ENCODE measurements at places on chromosomes 4 and X.

DNA sequence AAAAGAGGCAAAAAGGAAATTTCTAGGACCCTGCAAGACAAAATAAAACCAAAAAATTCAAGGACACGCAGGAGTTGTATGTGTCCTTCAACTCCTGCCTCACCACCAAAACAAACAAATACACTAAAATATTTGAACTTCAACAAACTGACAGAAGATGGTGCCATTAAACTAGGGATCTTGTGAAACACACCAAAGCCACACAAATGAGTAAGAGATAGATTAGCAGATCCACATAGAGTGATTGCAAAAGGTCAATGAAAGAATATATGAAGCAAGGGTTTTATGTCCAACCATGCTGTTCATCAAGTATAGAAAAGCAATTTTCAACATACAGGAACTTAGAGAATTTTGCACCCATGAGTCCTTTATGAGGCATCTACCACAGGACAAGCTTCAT lies 40.1 kb upstream of the SCML1 start:
- DNase-seq = no peak

DNA sequence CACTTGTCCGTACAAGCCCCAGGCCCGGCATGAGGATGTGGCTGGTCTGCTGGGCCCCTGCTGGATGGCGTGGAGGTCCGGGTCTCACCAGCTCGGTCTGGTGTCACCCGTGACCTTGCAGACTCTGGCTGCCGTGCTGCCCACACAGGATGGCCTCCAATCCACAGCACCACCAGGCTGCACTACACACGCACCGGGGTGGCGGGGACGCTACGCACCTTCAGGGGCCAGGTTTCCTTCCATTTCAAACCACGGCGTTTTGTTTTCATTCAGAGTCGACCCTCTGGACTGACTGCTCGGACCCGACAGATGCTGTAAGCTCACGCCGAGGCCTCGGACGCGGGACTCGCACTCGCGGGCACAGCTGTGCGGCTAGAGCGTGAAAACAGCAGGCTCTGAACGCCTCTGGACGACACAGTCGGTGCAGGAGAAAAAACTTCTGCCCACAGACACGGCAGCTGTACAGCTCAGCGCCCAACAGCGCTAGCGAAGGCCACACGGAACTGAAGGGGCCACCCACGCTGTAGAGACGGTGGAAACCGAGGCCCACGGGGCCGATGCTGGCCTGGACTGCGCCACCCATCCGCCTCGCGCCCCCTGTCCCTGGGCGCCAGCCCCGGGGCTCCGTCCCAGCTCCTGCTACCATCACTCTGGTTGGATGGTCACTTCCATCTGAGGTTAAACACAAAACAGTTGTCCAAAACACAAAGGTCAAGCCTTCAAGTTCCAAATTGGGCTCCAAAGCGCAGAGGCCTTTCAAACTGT lies 40.0 kb downstream of the FAM53A start:
- DNase-seq = no peak

GRCh38 chrX:17411205-17411604 lies 36.2 kb downstream of the NHS start:
- DNase-seq = no peak

DNA sequence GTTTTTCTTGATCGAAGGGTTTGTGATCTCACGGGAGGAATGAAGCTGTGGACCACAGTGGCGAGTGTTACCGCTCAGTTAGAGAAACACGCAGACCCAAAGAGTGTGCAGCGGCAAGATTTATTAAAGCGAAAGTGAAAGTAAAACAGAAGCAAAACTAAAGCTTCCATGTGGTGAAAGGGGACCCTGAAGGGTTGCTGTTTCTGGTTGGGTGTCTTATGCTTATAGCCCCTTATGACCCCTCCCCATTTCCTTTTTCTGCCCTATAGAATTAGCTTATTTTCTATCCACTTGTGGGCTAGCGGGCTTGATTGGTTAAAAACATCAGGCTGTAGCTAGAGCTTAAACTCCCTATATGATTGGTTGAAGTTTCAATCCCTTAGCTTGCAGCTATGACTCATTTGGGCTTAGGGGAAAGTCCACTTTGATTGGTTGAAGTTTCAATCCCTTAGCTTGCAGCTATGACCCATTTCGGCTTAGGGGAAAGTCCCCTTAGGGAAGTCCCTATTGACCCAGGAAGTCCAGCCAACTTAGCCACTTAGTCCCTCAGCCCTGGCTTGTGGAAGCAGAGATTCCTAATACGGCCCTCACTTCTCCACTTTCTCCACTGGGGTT lies 171.2 kb upstream of the NWD2 start:
- no peak for DNase-seq

DNA sequence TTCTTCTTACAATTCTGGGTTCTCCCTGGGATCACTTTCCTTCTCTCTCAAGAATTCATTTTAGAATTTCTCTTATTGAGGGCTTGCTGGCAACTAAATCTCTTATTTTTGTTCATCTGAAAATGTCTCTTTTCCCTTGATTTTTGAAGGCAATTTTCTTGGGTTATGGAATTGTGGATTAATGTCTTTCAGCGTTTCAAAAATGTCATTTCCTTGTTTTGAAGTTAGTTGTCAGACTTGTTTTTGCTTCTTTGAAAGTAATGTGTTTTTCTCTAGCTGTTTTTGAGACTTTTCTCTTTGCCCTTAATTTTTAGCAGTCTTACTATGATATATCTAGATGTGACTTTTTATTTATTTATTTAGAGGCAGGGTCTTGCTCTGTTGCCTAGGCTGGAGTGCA lies 205.7 kb downstream of the CHIC2 start:
- DNase-seq = no peak

- DNase-seq = no peak
Measured at GRCh38 chrX:19174401-19175025, 52.2 kb upstream of the ADGRG2 start.

- peak; percentile 57 for DNase-seq
Measured at GRCh38 chr4:8316251-8316771, 46.8 kb downstream of the HTRA3 start.

DNA sequence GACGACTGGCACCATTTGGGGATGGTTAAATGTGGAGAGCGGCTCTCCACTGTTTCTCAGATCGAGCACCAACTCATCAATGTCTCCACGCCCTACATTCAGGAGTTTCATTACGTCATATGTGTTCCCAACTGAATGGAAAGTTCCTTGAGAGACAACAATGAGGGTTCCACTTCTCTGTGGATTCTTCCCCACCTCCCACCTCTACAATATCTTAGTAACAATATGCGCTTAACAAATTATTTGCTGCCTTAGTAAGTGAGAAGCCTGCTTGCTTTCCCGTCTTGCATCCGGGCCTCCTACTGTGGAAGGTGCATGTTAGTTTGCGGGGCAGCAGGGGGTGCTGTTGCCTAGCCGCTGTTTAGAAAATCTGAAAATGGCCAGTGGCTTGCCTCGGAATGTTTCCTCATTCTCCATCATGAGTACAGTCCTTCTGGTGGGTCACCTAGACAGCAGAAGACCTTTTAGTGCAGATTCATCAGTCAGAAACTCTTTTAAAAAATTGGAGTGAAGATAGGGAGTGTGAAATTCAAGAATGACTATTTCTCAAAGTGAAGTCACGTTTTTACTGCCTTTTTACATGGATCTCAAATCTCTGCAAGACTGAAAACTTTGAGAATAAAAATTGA lies 55.7 kb downstream of the PHOX2B start:
- peak; percentile 65 for DNase-seq

- no peak for DNase-seq
Measured at GRCh38 chrX:128929271-128930057, 593.8 kb downstream of the SMARCA1 start.

GRCh38 chrX:72465889-72466288 lies 106.8 kb downstream of the HDAC8 start:
- DNase-seq = no peak

DNA sequence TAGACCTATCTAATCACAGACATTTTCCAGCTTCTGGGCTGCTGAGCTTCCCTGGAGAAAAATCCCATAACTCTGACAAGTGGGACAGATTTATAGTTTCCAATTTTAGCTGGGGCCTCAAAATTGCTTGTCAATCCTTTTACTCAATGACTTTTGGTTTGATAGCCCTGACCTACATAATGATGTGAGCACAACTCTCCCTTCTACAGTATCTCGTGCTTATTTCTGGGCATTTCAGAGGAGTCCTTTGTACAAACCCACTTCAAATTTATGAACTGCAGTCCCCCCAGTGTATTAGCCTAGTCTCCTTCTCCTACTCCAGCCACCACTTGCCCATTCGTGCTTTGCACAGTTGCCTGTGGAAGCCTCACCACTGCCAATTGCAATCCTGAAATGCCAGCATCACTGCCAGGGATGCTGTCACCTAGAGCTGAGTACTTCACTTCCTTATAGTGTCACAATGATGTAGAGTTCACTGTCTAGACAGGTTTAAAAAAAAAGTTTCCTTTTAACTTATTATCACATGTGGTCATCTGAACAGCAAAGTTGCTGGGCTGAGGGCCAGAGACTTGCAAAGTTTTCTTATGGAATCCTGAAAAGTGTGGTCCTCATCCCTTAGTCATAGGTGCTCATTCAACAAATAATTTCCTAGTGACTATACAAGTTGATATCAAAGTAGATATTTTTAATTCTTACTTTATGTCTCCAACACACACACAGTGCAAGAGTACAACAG lies 21.2 kb downstream of the TRAM1L1 start:
- no peak for DNase-seq

GRCh38 chr4:151114338-151114737 lies 14.9 kb downstream of the RPS3A start:
- no peak for DNase-seq

DNA sequence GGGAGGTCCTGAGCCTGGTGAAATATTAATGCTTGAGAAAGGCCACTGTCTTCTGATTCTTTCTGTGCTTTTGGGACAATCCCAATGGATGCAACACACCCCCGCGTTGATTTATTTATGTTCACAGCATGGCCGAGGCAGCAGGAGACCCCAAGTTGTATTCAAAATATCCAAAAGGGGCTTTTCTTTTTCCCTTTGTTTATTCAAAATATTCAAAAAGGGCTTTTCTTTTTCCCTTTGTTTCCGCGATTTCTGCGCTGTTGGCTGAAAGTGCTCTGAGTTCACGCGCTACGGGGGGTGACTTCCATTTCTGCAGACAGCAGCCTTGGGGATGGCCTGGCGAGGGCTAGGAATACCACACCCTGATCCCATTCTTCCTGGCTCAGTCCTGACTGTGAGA lies 59.5 kb upstream of the PPP2R3B start:
- no peak for DNase-seq

GRCh38 chr4:71231129-71232055 lies 107.4 kb upstream of the SLC4A4 start:
- DNase-seq = peak; percentile 92

GRCh38 chr4:61128682-61129081 lies 71.4 kb upstream of the ADGRL3 start:
- DNase-seq = no peak

DNA sequence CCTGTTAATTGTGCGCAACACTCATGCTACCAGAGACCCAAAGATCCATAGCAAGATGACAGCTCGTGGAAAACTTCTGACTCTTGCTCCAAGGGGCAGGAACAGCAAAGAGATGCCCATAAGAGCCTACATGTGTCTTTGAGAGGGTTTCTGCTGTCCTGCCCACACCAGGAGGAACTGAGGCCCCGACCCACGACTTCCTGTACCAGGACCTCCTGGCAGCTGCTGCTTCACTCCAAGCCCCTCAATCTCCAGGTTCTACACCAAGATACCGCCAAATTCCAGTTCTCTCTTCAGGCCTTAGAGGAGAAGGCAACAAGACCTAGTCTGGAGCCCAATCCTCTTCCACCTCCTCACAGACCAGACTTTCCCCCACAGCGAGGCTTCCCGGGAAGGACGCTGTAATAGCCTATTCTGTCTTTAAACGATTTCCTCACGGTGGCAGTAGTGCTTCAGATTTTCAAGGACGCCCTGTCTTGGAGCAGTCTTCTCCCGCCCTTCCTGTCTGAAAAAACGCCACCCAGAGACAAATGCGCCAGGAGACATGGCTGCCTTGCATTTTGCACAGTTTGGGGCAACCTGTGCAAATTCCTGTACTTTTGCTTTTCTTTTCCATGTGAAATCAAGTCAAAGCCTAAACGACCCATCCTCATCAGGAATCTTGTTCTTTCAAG lies 230.2 kb upstream of the STK26 start:
- DNase-seq = no peak

GRCh38 chr4:31125496-31125895 lies 405.3 kb downstream of the PCDH7 start:
- no peak for DNase-seq

DNA sequence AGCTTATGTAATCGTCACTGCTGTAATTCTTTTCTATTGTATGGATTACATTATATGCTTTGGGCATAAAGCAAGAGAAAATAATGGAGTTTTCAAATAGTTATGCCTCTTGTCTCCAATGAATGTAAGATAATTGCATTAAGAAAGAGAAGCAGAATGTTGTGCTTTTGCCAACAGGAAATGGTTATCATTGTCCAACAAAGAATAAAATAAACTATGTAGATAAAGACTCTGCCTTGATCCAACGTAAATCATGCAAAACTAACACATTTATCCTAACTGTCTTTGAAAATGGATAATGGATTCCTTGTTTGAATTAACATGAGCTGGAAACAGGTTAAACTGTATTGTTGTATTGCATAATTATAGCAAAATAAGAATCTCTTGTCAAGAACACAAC lies 1709.0 kb downstream of the PCDH7 start:
- no peak for DNase-seq

- no peak for DNase-seq
Measured at GRCh38 chrX:152943826-152944225, 46.0 kb downstream of the ZNF185 start.

GRCh38 chr4:166341992-166342391 lies 469.0 kb downstream of the TLL1 start:
- no peak for DNase-seq

DNA sequence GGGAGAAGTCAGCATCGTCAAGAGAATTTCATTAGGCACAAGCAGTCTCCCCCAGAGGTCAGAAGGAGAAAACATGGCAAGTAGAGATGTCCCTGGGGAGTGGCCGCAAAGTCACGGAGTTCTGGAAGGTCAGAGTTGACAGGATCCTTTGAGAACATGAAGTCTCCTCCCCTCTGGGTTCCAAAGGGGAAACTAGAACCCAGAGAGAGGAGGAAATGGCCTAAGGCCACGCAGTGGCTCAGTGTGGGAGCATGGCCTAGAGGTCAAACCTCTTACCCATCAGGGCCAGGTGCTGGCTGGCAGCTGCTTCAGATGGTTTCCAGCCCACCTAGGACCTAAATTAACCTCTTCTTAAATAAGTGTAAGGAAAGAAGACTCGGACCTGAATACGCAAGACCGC lies 884 bp downstream of the IDH3G start:
- no peak for DNase-seq

DNA sequence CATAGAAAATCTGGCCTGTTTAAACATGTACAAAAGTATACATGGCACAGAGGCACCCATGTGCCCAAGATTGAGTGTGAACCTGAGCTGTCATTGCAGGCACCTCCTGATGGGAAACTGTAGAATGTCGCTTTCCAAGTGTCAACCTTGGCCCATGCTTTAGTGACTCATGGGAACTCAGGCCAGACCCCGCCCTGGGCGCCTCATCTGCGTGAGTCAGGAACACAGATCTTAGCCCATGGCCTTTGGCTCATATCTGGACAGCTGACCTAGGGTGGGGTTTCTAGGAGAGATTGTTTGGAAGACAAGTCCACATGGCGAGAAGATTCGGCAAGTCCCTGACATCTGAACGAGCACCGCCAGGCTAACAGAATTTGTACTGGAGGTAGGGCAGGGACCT lies 50.0 kb downstream of the CYTL1 start:
- no peak for DNase-seq

- no peak for DNase-seq
Measured at GRCh38 chr4:43244688-43245382, 352.3 kb downstream of the GRXCR1 start.
